ENCODE measurements at places on chromosomes 5 and 9.

DNA sequence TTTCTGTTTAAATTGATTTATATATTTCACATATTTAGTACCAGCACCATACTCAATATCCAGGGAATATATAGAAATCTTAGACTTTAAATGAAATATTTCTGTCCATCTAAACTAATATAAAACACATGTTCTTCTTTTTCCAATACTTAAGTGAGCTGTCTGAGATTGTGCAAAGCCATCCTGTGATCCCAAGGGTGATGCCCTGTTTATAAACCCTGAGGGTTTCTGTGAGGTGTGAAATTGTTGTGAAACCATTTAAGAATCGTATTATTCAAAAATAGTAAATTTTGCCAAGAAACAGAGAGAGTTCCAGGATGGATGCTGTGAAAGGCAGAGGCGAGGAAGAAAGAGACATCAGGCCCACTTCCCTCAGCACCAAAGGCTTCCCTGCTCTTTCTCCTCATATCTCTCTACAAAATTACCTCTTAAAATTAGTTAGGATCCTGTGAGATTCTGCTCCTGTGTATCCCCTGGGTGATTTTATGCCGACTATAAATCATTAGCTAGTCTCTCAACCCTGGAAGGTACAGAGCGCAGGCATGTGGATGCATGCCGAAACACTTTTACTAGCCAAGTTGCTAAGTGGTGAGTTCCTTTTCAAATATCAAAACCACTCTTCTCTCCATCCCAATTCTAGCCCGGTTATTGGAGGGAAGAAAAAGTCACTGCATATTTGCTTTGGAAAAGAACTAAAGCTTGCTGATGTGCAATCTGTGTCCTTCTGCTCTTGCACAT is 183.0 kb downstream of the GLIS3 start:
- DNase-seq: no peak

GRCh38 chr5:156641686-156642085 is 208.4 kb upstream of the PPP1R2B start:
- no peak for DNase-seq

GRCh38 chr5:124906339-124907097 is 160.1 kb upstream of the ZNF608 start:
- no peak for DNase-seq

- no peak for DNase-seq
These were observed 106.0 kb downstream of the MEGF10 start for GRCh38 chr5:127396490-127397155.

GRCh38 chr9:136949239-136949816 is 2.7 kb upstream of the LCN12 start:
- DNase-seq: no peak

DNA sequence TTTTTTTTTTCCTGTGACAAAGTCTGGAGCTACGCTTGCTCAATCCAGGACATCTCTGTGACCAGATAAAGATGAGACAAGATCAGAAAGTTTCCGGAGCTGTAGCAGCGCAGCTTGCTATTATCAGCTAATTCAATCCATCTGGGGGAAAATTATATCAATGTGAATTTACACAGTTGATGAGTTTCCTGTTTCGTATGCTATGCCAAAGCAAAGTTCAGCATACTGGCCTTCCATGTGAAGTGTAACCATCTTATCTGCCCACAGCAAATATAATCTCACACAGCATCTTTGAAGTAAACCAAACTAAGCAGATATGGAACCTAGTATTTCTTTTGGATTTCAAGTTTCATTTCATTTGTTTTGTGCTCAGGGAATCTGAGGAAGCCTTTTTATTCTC is 1767.7 kb downstream of the EFNA5 start:
- DNase-seq: no peak

DNA sequence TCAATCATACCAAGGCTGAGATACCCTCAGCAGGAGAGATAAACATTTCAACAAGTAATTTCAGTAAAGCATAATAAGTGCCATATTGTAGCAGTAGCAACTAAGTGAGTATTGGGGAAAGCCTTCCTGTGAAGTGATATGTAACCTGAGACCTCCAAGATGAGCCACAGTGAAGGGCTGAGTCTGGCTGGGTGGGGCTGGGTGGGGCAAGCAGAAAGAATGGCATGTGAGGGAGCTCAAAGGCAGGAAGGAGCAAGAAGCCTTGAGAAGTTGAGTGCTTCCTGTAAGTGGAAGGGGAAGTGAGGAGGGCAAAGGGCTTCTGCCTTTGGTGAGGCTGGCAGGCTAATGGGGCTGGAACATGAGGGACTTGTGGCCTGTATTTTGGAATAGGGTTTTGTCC is 19.7 kb upstream of the ASTN2 start:
- DNase-seq: no peak

DNA sequence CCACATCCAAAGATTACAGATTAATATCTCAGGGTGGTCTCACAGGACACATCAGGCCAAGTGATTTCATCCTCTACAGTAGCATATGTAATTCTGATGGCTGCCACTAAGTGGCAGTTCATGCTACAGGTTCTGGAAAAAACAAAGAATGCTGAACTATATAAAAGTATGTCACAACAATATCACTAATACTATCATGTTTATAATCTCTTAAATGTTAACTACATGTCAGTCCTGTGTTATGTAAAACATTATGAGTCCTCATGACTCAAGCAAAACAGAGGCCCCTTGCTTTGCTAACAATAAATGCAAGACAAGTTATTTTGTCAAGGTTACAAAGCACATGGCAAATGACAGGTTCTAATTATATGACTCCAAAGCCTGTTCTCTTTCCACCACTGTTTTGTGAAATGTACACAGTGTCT is 233.2 kb downstream of the FBXL17 start:
- DNase-seq: no peak

GRCh38 chr9:128724744-128725211 is 851 bp upstream of the ZDHHC12 start:
- no peak for DNase-seq

DNA sequence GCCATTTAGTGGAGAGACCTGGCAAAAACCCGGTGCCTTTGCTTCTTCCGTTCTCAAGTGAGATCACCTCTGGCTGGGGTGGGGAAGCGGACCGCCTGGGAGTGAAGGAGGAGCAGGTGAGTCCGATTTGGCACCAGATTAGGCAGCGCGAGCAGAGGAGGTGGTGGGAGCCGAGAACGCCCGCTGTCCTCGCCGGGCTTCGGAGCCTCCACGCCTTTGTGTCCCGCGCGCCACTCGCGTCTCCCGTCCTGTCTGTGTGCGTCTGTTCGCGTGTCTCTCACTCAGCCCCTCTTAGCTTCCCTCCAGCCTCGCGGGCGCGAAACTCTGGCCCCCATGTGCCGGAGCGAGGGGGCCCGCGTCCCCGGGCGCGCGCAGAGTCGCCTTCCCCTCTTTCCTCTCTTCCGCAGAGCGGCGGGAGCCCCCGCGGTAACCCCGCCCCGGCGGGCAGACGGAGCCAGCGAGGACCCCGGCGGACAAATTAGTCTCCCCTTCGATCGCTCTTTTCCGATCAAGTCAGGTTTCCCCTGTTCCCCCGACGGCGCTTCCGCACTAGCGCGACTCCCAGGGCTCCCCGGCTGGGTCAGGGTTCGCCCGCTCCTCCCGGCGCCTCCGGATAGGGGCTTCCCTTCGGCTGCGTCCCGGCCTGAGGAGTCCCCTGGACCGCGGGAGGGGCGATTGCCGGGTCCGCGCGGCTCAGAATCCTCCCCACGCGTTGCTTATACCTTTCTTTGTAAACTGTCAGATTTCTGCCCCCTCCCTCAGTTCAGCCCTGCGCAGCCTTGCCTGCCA is 7.1 kb downstream of the POU4F3 start:
- DNase-seq: no peak

GRCh38 chr5:82320966-82321365 is 42.8 kb upstream of the RPS23 start:
- no peak for DNase-seq

DNA sequence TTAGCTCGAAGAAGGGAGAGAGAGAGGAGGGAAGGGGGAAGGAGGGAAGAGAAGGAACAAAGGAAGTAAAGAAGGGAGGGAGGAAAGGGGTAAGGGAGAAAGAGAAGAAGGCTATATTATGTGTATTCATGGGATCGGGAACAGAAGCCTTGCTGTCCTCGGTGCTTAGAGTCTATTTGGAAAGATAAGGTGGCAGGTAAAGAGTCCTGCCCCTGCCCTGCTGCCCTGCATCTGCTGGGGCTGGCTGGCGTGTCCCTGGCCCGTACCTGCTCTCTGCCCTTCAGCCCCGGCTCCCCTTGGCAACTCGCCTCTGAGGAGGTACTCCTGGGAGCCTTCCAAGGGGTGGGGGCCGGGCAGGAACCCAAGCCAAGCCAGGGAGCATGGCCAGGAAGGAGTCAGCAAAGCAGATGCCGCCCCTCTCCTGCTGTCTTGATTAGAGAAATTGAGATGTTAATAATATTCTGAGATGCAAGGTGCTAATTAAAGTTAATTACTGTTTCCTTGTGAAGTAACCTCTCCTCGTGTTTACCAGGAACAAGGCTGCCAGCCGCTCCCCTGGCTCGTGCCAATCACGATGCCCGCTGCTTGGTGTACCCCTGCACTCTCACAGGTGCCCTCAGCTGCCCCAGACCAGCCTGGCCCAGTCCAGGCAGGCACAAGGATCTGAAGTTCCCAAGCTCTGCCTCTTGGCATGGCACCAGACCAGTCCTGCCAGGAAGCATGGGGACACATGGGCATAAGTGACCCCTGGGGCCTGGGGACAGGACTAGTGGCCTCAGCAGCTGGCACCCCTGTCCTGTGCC is 36.6 kb downstream of the PCDH1 start:
- DNase-seq: no peak

- no peak for DNase-seq
These were observed 19.5 kb downstream of the THBS4 start for GRCh38 chr5:80054682-80055081.

- no peak for DNase-seq
These were observed 26.8 kb downstream of the ANP32B start for GRCh38 chr9:98009936-98010335.

GRCh38 chr5:150323092-150323491 is 20.4 kb upstream of the ARSI start:
- no peak for DNase-seq

GRCh38 chr5:67221487-67222242 is 25.1 kb upstream of the CD180 start:
- DNase-seq: no peak

- DNase-seq: no peak
These were observed 524 bp downstream of the FUBP3 start for GRCh38 chr9:130579738-130580463.

- DNase-seq: no peak
These were observed 273.4 kb downstream of the DENND1A start for GRCh38 chr9:123656565-123656964.

DNA sequence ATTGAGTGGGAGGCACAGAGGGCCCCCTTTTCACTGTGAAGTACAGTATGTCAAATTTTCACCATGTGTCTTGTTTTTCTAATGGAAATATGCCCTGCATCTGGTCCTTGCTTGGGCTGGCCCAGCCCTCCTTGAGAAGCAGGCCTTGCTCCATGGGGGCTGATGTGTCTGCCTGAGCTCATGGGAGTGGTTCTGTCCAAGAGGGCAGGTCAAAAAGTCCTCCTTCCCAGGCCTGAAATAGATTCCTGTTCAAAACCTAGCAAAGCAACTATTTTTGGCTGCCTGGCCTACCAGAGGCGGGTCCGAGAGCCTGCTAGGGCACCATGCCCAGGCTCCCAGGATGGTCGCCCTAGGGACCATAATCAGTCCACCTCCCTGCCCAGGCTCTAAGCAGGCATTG is 40.5 kb upstream of the NEURL1B start:
- no peak for DNase-seq

DNA sequence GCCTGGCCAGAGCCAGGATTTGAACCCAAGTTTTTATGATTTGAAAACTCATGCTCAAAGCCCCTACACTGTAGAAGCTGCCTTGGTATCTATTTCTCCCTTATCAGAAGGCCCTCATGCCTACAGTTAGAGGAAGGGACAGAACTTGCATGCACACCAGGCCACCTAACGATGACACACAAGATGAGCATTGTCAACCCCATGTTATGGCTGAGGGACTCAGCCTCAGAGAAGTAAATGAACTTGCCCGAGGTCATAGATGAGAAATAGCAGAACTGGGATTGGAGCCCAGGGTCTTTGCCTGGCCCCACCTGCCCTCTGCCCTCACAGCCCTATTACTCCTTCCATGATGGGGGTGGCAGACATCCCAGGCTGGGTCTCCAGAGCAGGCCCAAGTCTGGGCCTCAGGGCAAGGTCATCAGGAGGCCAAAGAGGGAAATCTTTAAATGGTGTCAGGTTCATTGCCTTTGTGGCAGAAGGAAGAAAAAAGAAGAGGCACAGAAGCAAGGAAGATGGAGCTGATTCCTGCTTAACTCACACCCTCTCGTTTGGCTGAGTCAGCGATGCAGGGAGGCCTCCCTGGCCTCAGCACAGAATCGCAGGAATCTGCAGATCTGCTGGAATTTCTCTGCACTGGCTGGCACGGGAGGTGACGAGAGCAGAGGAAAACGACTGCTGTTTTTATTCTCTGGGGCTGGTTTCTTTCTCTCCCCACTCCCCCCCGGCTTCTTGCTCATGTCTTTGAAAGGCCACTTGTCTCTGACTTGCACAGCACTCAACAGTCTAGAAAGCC is 20.6 kb upstream of the CRB2 start:
- no peak for DNase-seq

- DNase-seq: no peak
These were observed 18.7 kb upstream of the SPRY4 start for GRCh38 chr5:142343531-142343930.

GRCh38 chr5:68021227-68021626 is 194.3 kb upstream of the PIK3R1 start:
- DNase-seq: no peak

- DNase-seq: no peak
These were observed 707.2 kb downstream of the MTRR start for GRCh38 chr5:8576178-8576577.

- no peak for DNase-seq
These were observed 269.1 kb downstream of the EFNA5 start for GRCh38 chr5:107401470-107402122.

DNA sequence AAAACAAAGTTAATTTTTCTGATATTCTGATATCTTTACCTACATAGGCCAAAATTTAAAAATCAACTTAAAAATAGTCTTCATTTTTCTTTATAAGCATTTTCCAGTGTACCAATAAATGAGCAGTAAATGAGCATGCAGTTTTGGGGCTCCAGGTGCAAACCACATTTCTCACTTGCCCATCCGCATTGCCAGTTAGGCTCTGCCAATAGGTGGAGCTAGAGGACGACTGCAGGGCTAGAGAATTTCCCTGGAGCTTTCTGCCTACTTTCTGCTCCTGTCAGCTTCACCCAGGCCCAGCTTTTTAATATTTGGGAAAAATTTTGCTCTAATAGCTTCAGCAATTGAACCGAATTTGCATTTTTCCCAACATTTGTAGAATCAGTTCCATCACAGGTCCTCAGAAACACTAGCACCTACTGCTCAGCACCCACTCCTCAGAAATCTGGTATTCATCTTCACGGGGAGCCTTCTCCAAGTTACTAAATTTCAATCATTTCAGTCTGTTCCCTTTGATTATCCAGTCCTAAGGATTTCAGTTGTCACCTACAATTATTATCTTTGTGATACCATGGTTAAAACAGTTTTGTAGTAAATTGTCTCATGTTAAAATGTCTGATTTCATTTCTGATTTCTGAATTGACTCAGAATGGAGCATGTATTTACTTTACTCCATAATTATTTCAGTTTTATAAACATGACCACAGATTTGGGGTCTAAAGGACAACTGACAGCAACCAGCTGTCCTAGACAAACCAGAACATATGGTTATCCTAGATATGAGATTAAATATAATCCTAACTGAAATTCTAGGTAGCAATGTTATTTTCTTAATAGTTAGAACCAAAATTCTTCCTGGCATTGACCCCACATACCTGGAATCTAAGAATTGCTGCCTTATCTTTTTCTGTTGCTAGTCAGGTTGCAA is 104.6 kb upstream of the FAM174A start:
- DNase-seq: peak; percentile 20

GRCh38 chr9:127949827-127950512 is 12.3 kb upstream of the DPM2 start:
- no peak for DNase-seq

All from activated CD4-positive, alpha-beta T cell treated with anti-CD3 and anti-CD28 coated beads, Interleukin-2, amount 50 U/mL, for 4 hours (primary cell).